ENCODE measurements at places on chromosomes 3 and 15.

DNA sequence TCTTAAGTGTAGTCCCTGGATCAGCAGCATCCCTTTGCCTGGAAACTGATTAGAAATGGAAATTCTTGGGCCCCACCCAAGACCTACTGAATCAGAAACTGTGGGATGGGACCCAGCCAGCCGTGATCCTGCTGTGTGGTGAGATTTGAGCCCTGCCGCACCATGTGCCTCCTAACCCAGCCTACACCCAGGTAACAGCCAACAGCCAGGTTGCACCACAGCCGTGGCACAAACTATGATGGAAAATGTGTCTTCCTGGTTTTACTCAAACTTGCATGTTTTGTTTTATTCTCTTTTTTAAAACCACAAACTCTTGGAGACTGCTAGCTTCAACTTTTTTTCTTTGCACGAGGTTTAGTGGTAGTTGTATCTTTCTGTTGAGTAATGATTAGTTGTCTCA is 2.6 kb downstream of the LIMD1 start:
- DNase-seq: no peak

DNA sequence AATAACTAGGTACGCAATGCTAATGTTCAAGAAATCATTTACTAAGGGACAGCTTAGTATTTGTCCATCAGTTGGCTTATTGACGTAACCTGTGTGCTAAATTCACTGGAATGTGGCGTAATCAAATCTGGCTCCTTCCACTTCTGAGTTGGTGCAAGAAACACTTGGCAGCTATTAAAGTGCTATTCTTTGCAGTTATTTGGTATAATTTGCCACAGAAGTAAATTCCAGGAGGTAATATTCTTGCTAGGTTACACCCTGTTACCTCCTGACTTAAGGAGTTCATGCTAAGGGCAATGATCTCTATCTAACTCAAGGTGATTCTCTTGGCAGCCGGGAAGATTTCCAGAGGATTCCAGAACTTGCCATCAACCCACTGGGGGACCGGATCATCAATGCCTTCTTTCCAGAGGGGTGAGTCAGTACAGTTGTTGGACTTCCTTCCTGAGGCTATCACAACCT is 25.5 kb downstream of the CHP1 start:
- no peak for DNase-seq

- no peak for DNase-seq
Measured at GRCh38 chr15:68186671-68187397, 18.3 kb downstream of the CALML4 start.

- DNase-seq: no peak
Measured at GRCh38 chr15:86654501-86654900, 574.8 kb downstream of the AGBL1 start.

- DNase-seq: no peak
Measured at GRCh38 chr3:101903451-101903871, 54.1 kb downstream of the NFKBIZ start.

All from stimulated activated CD8-positive, alpha-beta memory T cell treated with anti-CD3 and anti-CD28 coated beads, Interleukin-2, amount 100 ng/mL, for 1 hour (primary cell).